ENCODE measurements at places on chromosomes 7 and 10. TPM values are rescaled to one million over a fixed set of nuclear protein-coding genes. Genes with fewer than 3 reads are reported as not detected.

GRCh38 chr7:151850491-151851124 is 26.3 kb downstream of the PRKAG2 start:
- no peak for DNase-seq

The OLAH gene
- total RNA-seq = not detected

DNA sequence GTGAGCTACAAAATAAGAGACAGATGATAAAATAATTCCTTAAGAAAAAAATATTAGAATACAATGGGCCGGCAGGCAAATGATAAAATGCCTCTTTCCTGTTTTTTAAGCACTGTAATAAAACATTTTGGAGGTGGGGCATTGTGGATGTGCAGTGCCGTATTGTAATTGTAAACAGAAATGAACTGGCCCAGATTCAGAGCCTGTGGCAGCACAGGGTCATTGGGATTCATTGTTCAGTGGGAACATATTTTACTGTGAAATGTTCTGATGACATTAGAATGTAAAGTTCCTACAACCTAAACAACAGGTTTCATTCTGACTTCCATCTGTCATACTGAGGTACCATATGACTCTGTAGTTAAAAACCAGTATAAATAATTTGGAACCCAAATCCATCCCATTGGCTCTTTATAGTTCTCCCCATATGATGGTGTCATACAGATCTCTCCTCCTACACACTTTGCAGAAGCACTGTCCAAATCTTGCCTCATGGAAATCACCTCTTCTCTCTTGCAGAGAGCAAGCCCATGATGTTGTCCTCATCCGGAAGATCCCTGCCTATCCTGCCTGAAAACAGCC is 264.6 kb downstream of the WDR37 start:
- DNase-seq = no peak

- no peak for DNase-seq
Observed at GRCh38 chr10:24603333-24603732, 120.4 kb downstream of the ARHGAP21 start.

The PAOX gene
- 1.3 TPM for total RNA-seq

DNA sequence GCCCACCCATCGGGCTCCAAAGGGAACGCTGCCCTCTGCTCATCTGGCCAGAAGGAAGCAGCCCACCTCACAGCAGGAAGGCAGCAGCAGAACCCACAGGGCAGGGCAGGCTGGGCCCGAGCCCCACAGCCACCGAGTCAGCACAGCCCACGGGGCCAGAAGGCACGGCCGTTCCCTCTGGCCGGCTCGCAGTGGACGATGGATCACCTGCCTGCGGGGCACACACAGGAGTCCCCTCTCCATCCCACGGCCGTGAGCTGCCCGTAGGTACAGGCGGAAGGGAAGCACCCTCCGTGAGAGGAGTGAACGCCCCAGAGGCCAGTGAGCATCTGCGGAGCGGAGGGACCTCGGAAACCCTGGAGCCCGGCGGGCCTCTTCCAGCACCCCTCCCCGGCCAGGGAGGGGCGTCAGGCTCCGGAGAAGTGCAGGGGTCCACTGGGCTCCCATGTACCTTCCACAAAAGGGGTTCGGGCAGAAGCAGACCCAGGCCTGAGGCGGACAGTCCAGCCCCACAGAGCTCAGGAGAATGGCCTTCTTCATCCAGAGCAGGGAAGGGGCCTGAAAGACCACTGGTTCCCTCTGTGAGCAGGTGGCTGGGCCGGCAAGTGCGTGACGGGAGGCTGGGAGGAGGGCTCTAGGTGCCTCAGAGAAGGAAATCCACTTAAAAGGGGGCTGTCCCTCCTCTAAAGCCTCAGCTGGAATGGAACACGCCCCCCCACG is 11.7 kb downstream of the NUDT1 start:
- peak; percentile 59 for DNase-seq

The SYT15B gene
- not detected for total RNA-seq

GRCh38 chr7:5214641-5215040 is 24.6 kb downstream of the WIPI2 start:
- DNase-seq = no peak

The CHST12 gene
- 11.4 TPM for total RNA-seq

The FRAT2 gene
- 67.0 TPM for total RNA-seq

- DNase-seq = no peak
Observed at GRCh38 chr7:136104269-136104603, 127.1 kb upstream of the MTPN start.

The CHRM2 gene
- total RNA-seq = not detected

The ENKUR gene
- total RNA-seq = not detected

DNA sequence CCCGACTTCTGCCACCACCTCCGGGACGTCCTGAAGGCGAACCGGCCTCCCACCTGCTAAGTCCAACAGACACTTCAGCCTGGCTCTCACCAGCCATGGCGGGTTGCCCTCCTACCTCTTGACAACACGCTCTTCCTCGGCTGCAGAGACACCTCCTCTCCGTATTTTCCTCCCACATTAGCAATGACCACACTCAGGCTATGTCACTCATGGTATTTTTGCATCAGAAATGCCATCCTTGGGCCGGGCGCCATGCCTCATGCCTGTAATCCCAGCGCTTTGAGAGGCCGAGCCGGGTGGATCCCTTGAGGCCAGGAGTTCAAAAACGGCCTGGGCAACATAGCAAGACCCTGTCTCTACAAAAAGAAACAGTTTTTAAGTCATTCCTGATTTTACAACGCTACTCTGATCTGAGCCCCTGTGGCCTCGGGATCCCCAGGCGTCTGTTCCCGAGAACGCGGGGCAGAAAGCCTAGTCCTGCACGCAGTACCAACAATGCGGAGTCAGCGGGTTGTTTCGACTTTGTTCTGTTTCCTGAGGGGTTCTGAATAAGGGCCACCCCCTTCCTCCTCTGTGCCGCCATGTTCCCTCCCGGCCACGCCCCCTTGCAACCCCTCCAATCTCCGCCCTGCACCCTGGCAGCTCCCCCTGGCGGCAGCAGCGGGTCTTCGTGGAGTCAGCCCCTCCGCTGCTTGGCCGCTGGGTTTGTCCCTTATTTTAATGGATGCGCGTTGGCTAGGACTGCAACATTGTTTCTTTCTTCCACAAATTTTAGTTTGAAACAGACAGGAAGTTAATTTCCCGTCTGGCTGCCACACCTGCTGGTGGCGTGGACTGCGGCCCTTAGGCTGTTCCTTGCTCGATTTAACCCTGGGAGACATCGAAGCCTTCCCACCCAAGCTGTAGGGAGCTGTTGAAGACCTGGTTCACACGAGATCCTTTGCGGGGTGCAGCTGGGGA is 9.7 kb upstream of the ZFAND2A start:
- DNase-seq = peak; percentile 94

- DNase-seq = no peak
Observed at GRCh38 chr7:112293416-112293815, 86.9 kb downstream of the ZNF277 start.

DNA sequence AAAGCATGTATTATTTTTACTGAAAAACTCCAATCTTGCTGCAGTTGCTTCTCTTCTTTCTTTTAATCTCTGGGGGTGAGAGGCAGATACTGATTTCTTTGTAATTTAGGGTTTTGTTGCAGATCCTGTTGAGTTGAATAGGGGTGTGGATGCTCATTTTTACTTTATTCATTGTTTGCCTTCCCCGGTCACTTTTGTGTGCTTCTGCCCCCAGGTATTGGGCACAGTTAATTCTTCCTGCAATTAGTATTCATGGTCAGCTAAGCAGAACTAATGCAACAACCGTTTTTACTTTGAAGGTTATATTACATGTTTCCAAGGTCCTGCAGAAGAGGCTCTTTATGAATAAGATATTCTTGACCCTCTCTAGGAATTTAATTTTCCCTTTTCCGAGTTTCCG is 96.4 kb downstream of the BUB3 start:
- DNase-seq = no peak

The ZSWIM8 gene
- total RNA-seq = 21.8 TPM

The TRUB1 gene
- total RNA-seq = 22.9 TPM

DNA sequence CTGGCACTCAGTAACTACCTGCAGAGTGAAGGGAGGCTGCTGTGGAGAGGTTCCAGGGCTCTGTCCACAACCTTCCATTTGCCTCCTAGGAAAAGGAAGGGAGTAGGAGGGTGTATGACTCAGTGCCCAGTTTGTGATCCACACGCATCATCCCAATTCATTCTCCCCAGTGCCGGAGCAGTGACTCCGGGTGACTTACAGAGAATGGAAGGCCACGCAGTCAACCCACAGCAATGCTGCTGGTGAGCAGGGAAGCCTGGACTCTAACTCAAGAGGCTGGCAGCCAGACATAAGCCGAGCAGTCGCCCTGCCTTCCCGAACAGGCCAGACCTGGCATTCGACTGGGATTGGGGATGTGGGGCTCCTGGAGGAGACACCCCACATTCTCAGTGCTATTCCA is 139.9 kb downstream of the SH3PXD2A start:
- no peak for DNase-seq

DNA sequence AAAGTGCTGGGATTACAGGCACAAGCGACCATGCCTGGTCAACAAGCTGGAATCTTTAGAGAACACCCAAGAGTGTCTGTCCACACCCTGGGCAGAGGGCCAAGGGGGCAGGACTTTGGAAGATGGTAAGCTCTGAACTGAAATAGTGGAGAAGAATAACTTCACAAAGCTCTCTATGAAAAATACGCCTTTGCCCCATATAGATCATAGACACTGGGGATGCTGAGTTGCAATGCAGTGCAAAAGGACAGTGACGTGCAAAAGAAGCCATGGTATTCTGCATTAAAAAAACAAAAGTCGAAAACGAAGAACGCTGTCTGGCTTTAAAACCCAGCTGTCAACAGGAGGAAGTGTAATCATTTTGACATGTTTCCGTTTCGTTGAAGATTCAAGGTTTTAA is 353.6 kb downstream of the CALN1 start:
- DNase-seq = no peak

The MNX1 gene
- 1.2 TPM for total RNA-seq

The EPO gene
- total RNA-seq = 0.15 TPM

DNA sequence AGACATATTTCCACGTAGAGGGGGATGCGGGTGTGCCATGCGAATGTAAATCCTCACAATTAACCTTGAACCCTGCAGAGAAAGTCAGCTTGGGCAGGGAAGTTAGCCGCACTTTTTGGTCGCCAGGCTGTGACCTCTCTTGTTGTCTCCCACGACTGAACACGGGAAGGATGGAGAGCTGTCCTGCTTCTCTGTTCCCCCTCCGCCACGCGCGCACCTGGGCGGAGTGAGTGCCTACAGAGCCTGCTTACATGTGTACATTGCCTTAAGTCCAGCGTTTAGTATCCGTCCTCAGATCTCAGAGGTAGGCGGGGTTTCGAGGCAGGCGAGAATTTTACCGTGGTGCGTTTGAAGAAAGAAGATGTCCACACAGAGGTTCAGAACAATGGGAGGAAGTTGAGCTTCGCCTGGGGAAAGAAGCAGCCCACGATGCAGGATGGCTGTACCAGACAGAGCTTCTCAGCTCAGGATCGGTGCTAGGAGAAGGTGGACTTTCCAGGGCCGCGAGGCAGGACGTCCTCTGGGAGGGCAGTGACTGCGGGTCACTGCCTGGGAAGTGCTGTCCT is 482 bp upstream of the ERCC6 start:
- DNase-seq = peak; percentile 33

The ZNF783 gene
- 3.2 TPM for total RNA-seq

- DNase-seq = no peak
Observed at GRCh38 chr7:2777898-2778535, 66.1 kb downstream of the GNA12 start.

The TDRD1 gene
- 0.14 TPM for total RNA-seq

DNA sequence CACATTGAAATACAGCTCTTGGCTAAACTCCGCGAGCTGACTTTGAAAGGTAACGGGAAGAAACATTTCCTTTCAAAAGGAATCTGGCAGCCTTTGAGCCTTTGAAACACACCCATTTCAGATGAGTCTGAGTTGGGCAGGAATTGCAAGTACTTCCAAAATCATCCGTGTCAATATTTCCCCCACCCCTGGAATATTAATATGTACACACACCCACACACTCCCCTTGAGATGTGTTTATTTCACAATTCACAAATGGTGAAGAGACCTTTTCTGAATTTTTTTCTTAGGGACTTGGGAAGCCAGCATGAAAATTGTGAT is 438.7 kb upstream of the NRP1 start:
- no peak for DNase-seq

The ZNF736 gene
- not detected for total RNA-seq

DNA sequence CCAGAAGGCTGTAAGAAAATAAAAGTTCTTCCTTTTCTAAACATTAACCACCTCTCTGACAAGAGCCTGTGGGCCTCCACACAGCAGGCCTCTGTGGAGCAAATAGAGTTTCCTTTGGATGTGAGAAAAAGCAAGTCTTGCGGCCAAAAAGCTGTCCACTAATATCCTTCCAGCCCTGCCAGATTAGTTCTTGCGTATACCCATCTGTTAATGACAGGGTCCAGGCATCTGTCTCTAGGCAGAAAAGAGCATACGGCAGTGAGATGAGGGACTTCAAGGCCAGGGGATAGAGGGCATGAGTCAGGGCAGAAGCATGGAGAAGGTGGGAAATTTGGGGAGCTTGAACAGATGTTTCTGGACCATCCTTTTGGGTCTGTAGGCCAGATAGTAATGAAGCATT is 164.9 kb downstream of the NSUN6 start:
- DNase-seq = no peak

The VPS41 gene
- 12.3 TPM for total RNA-seq

The ZNF365 gene
- total RNA-seq = not detected

The SPDYE8 gene
- total RNA-seq = not detected

The IL6 gene
- 0.69 TPM for total RNA-seq

- no peak for DNase-seq
Observed at GRCh38 chr10:103758294-103758681, 97.1 kb downstream of the SH3PXD2A start.

The PRRT4 gene
- 0.14 TPM for total RNA-seq

DNA sequence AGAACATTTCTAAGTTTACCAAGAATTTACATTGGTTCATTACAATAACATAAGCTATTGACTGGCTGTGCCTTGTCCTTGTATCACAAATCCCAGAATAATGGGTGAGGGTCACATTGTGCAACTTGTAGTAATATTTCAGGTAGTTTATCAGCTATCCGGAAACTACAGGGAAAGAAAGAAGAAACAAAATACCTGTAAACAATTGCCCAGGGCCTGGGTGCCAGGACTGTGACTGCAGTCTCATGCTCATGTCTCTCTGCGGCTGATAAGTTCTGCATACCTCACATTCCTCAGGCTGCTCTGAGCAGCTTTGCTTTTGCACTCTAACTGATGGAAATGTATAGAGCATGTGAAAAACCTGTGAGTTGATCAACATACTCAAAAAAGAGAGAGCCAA is 131.8 kb upstream of the TRIM24 start:
- DNase-seq = no peak

- DNase-seq = no peak
Observed at GRCh38 chr10:86286236-86287109, 80.1 kb downstream of the GRID1 start.

The PSMG3 gene
- 49.8 TPM for total RNA-seq

DNA sequence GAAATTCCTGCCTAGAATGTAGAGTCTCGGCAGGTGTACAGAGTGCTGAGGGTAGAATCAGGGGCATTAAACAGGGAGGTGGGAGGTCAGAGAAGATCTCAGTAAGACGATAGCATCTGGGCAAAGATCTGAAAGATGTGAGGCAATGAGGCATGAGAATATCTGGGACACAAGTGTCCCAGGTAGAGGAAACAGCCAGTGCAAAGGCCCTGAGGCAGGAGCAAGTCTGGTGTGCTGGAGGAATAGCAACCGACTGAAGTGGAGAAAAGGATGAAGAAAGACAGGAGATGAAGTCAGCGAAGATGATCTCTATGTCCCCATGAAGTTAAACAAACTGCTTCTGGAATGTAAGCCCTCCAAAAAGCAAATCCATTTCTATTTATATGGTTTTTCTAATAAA is 84.4 kb downstream of the USP6NL start:
- no peak for DNase-seq
